ENCODE measurements at places on chromosomes 2 and 18. TPM values are rescaled to one million over a fixed set of nuclear protein-coding genes. Genes with fewer than 3 reads are reported as not detected.
A peak's percentile ranks its signal among the peaks of the same experiment; 100 is the strongest.

GRCh38 chr2:64985447-64985846, 3.8 kb upstream of the SLC1A4 start:
- no peak for DNase-seq
- H3K27me3 ChIP-seq, result no peaks in the 10 kb centered on the region
- no peak overlapping the region for H3K27ac ChIP-seq

GRCh38 chr2:111710613-111711012, 173.4 kb downstream of the ANAPC1 start:
- no peak overlapping the region for H3K27ac ChIP-seq
- no peak overlapping the region for H3K4me3 ChIP-seq
- peaks cover 10% of the 10 kb centered on the region for H3K27me3 ChIP-seq
- no peak for DNase-seq
- peaks cover 5% of the 10 kb centered on the region for H3K4me1 ChIP-seq
- H3K36me3 ChIP-seq, result no peaks in the 10 kb centered on the region

GRCh38 chr18:32760391-32760790, 12.4 kb downstream of the KLHL14 start:
- no peak overlapping the region for H3K27ac ChIP-seq
- H3K4me1 ChIP-seq, result no peaks in the 10 kb centered on the region
- DNase-seq, result no peak
- H3K36me3 ChIP-seq, result no peaks in the 10 kb centered on the region

GRCh38 chr2:96156926-96157648, 11.8 kb upstream of the DUSP2 start:
- H3K4me3 ChIP-seq, result no peak overlapping the region
- peaks cover 26% of the 10 kb centered on the region for H3K27me3 ChIP-seq
- H3K27ac ChIP-seq, result no peak overlapping the region
- DNase-seq, result no peak

DNA sequence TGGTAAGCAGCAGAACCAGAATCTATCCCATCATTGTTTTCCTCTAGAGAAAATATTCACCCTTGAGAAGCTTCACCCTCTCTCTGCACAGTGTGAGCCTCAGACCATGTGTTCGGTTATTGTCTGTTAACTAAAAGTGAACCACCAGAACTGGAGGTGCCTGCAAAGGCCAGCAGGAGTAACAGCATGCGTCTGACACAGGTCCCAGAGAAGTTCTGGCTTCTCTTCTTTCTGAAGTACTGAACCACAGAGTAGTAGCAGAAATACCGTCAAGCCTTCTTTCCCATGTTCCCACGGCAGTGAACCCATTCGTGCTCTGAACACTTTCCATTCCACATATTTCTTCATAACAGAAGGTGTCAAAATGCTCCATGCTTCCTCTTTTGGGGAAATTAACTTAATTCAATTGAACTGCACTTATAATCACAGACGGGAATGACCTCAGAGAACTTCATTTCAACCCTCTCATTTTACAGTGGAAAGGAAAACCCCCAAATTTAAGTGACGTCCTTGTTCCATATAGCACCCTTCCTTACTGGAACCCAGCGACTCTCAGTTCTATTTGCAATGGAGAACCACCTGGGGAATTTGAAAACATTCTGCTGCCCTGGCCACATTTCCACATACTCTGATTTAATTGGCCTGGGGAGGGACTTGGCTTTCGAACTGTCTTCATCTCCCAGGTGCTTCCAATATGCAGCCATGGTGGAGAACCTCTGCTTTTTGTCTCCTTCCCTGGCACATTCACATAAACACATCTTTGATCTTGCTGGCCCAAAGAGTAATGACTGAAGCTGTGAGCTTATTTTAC, 519.1 kb downstream of the RNF144A start:
- no peak overlapping the region for H3K27ac ChIP-seq
- H3K4me3 ChIP-seq, result no peak overlapping the region
- peaks cover 3% of the 10 kb centered on the region for H3K27me3 ChIP-seq

- peaks cover 31% of the 10 kb centered on the region for H3K4me1 ChIP-seq
- H3K36me3 ChIP-seq, result no peaks in the 10 kb centered on the region
- no peaks in the 10 kb centered on the region for H3K27me3 ChIP-seq
- H3K27ac ChIP-seq, result peak overlapping the region; percentile 93
- peak; percentile 90 for DNase-seq
- peak overlapping the region; percentile 11 for H3K4me3 ChIP-seq
These were observed 34.5 kb upstream of the RAB31 start for GRCh38 chr18:9673296-9674251.

- no peaks in the 10 kb centered on the region for H3K36me3 ChIP-seq
- H3K4me3 ChIP-seq, result no peak overlapping the region
- H3K4me1 ChIP-seq, result peaks cover 20% of the 10 kb centered on the region
- peak overlapping the region; percentile 63 for H3K27ac ChIP-seq
- H3K27me3 ChIP-seq, result no peaks in the 10 kb centered on the region
These were observed 161.4 kb downstream of the ZEB2 start for GRCh38 chr2:144358374-144358964.

- no peak for DNase-seq
- no peak overlapping the region for H3K4me3 ChIP-seq
- no peak overlapping the region for H3K27ac ChIP-seq
These were observed 70.2 kb upstream of the FOSL2 start for GRCh38 chr2:28322456-28322855.

DNA sequence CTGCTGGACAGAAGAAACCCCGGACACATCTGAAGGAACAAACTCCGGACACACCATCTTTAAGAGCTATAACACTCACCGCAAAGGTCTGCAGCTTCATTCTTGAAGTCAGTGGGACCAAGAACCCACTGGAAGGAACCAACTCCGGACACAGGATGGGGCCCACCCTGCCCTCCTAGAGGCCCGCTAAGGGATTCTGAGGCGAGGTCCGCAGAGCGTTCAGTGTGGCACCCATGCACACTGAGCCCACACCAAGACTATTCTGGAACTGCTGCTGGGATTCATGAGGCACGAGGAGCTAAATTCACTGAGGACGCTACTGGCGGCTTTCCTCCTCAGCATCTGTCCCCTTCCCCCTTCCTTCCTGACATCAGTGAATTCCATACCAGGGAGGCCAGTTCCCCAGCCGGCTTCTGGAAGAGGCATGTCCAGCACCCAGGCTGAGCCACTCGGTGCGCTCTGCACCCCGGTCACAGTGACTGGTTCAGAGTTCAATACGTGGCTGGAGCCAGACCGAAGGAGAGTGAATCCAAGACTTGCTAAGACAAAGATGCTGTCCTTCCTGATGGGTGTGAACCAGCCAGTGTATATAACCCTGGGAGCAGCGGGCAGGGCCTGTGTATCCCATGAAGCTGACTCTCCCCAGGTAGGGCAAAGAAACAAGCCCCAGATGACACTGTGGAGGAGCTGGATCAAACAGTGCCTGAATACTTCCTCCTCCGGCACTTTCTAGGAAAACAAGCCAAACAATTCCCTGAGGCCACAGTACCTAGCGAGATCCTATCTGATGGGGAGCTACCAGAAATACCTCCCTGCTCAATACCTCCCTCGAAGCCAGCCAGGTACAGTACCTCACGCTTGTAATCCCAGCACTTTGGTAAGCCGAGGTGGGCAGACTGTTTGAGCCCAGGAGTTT, 11.1 kb downstream of the HDAC4 start:
- no peaks in the 10 kb centered on the region for H3K4me1 ChIP-seq
- peaks cover 3% of the 10 kb centered on the region for H3K36me3 ChIP-seq

- no peak overlapping the region for H3K27ac ChIP-seq
- no peak overlapping the region for H3K4me3 ChIP-seq
- no peak for DNase-seq
- no peaks in the 10 kb centered on the region for H3K36me3 ChIP-seq
These were observed 137.0 kb downstream of the BCL11A start for GRCh38 chr2:60416221-60417008.

- no peak overlapping the region for H3K27ac ChIP-seq
- no peak overlapping the region for H3K4me3 ChIP-seq
- H3K4me1 ChIP-seq, result peaks cover 14% of the 10 kb centered on the region
- H3K27me3 ChIP-seq, result no peaks in the 10 kb centered on the region
- no peak for DNase-seq
These were observed 11.5 kb downstream of the PAIP2B start for GRCh38 chr2:71215447-71215846.

GRCh38 chr2:230268606-230269243, 43.2 kb downstream of the SP140 start:
- H3K4me1 ChIP-seq, result peaks cover 10% of the 10 kb centered on the region
- no peak for DNase-seq
- H3K27me3 ChIP-seq, result no peaks in the 10 kb centered on the region
- no peaks in the 10 kb centered on the region for H3K36me3 ChIP-seq
- H3K27ac ChIP-seq, result no peak overlapping the region
- H3K4me3 ChIP-seq, result no peak overlapping the region

GRCh38 chr2:227134591-227134990, 29.4 kb downstream of the COL4A4 start:
- H3K27me3 ChIP-seq, result no peaks in the 10 kb centered on the region

- H3K36me3 ChIP-seq, result no peaks in the 10 kb centered on the region
- H3K27me3 ChIP-seq, result no peaks in the 10 kb centered on the region
- H3K4me1 ChIP-seq, result no peaks in the 10 kb centered on the region
- no peak overlapping the region for H3K27ac ChIP-seq
These were observed 9.3 kb upstream of the CDH20 start for GRCh38 chr18:61323951-61324350.

- peaks cover 10% of the 10 kb centered on the region for H3K4me1 ChIP-seq
- no peaks in the 10 kb centered on the region for H3K27me3 ChIP-seq
These were observed 75.6 kb upstream of the RFX8 start for GRCh38 chr2:101550555-101550954.

DNA sequence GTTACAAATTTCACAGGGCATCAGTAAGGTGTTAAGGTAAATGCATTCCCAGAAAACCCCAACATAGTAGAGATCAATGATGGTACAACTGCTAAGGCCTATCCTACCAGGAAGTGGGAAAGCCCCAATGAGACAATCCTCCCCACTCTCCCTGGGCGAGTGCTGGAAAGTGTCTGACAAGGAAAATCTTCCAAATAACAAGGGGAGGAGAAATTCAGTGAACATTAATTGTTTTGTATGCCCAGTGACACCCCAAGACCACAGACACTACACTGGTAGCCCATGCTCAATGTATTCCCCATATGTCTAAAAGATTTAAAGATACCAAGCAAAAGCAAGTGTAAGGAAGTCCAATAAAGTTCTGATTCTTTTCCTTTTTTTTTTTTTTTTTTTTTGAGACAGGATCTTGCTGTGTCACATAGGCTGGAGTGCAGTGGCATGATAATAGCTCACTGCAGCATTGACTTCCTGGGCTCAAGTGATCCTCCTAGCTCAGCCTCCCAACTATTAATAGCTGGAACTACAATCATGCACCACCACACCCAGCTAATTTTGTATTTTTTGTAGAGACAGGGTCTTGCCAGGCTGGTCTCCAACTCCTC, 24.7 kb downstream of the B4GALT6 start:
- no peak overlapping the region for H3K4me3 ChIP-seq
- H3K4me1 ChIP-seq, result no peaks in the 10 kb centered on the region
- DNase-seq, result no peak
- no peaks in the 10 kb centered on the region for H3K27me3 ChIP-seq
- no peak overlapping the region for H3K27ac ChIP-seq

DNA sequence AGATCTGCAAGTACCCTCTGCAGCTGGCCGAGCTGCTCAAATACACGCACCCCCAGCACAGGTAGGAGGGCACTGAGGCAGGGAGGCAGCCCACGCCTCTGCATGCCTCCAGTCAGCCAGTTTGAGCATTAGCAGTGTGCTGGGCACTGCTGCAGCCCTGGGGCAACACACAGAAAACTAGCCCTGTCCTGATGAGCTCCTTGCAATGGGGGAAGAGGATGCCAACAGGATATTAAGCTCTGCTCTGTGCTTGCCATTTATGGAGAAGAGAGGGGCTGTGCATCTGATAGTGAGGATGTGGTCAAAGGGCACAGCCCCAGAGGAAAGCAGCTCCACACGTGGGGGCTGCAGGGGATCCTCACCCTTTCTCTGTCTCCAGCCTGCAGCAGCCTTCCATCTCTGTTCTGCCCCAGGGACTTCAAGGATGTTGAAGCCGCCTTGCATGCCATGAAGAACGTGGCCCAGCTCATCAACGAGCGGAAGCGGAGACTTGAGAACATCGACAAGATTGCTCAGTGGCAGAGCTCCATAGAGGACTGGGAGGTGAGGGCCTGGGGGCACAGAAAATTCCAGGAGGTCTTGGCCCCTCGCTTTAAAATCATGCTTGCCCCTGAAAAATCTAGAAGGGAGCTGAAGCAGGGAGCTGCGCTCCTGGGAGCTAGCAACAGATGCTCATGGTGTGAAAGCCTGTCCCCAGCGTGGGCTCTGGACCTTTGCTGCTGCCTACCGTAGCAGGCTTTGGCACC, 51.7 kb downstream of the FAM168B start:
- H3K27me3 ChIP-seq, result no peaks in the 10 kb centered on the region
- no peak overlapping the region for H3K27ac ChIP-seq
- H3K36me3 ChIP-seq, result peaks cover 25% of the 10 kb centered on the region
- H3K4me1 ChIP-seq, result no peaks in the 10 kb centered on the region

DNA sequence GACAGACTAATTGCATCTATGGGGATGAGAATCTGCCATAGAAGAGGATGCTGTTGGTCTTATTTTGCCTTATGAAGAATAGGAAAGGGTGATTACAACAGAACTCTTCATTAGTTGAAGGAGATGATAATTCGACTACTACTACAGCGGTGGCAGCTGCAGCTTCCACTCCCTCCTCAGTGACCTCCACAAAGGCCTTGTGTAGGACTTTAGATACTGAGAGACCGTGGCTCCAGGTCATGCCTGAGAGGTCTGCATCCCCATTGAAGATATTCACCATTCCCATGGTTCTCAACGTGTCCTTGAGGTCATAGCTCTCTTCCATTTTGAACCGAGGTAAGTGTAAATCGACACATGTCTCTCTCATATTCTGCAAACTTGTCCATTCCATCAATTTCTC, 6.4 kb downstream of the SERPINB4 start:
- no peak overlapping the region for H3K27ac ChIP-seq
- peaks cover 7% of the 10 kb centered on the region for H3K4me1 ChIP-seq
- no peaks in the 10 kb centered on the region for H3K27me3 ChIP-seq
- no peaks in the 10 kb centered on the region for H3K36me3 ChIP-seq
- no peak for DNase-seq
- H3K4me3 ChIP-seq, result no peak overlapping the region

GRCh38 chr18:48157956-48158355, 227.5 kb upstream of the SMAD2 start:
- H3K27me3 ChIP-seq, result no peaks in the 10 kb centered on the region
- H3K4me1 ChIP-seq, result peaks cover 13% of the 10 kb centered on the region
- no peak for DNase-seq
- H3K4me3 ChIP-seq, result no peak overlapping the region

DNA sequence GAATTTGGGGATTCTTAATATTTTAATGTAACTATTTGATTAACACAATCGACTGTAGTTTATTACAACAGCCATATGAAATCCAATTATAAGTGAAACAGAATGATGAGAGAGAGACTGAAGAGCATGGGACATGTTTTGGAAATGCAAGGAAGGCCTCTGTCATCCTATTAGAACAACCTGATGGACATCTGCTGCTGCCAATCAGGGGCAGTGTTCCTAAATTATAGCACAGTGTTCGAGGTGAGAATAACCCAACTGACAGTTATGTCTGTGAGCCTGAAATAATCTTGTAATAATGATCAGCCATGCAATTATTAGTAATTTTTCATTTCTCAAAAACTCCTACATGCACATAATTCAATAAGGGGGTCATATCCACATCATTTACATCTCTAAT, 73.6 kb downstream of the CCDC141 start:
- no peaks in the 10 kb centered on the region for H3K4me1 ChIP-seq
- H3K4me3 ChIP-seq, result no peak overlapping the region
- H3K36me3 ChIP-seq, result no peaks in the 10 kb centered on the region
- no peak for DNase-seq
- no peak overlapping the region for H3K27ac ChIP-seq

Gene PPP1CB
- polyA plus RNA-seq, result 157 TPM

Gene DLGAP1
- polyA plus RNA-seq, result not detected

Gene CDCA7
- 30.1 TPM for polyA plus RNA-seq

Gene KCNG2
- polyA plus RNA-seq, result not detected

Gene RFX8
- polyA plus RNA-seq, result not detected

Gene HAAO
- polyA plus RNA-seq, result 0.08 TPM
